NCI-H748 treated with DMSO at 0.1 percent for 48 hours (cell line): ENCODE measurements at places on chromosomes 3 and 15.

DNA sequence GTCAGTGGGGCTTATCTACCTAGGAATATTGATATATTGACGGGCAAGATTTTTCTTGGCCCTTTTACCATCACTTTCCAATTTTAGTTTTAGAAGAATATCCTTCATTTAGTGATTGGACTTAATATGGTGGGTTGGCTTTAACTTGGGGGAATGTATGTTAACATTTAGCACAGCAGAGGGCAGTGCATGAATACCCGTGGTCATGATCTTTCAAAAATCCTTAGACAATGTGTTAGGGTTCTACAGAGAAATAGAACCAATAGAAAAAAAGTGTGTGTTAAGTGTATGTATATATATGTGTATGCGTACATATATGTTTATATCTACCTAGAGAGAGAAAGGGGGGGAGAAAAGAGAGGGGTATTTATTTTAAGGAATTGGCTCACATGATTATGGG, 36.9 kb downstream of the GPR171 start:
- DNase-seq: no peak

GRCh38 chr3:43769097-43769884, 78.6 kb downstream of the ABHD5 start:
- peak; percentile 44 for DNase-seq

DNA sequence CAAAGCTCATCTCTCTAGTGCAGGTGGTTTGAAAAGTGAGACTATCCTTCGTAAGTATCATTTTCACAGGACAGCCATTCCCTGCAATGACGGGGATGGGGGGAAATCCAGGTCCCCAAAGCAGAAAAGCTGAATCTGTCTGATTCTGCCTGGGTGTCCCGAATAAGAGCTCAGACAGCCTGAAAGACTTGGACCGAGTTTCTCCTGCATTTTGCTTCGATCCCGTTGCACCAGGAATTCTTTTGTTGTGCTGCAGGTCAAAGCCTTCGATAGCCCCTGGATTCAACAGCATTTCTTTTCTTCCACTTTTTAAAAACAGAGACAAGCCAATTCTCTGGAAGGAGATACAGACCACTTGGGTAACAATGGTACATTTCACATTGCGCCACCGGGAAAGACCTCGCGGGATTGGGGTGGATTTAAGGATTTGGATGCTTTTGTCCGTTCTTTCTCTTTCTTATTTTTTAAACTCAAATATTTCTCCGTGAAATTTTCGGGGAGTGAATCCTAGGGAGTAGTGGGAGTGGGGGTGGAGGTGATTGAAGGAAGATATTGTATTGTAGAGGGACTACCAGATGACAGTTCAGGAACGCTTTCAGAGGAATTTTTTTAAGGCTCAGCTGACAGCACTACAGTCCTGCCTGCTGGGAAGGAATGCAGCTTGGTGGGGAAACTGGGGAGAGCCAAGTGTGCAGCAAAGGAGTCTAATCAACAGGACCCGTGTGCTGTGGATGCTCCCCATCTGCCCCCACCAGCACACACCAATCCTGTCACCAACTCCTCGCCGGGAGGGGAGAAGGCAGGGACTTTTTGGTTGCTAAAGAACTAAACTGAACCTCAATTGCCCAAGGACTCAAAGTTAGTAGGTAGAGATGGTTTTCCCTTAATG, 2.6 kb downstream of the SLITRK3 start:
- DNase-seq: no peak

DNA sequence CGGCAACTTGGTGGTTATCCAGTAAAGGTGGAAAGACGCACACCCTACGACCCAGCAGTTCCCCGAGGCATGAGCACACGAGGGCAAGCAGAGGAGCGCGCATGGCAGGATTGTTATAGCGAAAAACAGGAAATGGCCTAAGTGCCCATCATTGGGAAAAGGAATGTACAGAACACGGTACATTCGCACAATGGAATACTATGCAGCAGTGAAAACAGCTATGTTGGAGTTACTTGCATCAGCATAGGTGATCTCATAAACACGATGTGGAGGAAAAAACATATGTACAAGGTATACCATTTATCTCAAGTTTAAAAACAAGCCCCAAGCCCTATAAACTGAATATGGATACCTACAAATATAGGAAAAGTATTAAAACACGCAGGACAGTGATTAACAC, 6.7 kb upstream of the LINGO1 start:
- no peak for DNase-seq

DNA sequence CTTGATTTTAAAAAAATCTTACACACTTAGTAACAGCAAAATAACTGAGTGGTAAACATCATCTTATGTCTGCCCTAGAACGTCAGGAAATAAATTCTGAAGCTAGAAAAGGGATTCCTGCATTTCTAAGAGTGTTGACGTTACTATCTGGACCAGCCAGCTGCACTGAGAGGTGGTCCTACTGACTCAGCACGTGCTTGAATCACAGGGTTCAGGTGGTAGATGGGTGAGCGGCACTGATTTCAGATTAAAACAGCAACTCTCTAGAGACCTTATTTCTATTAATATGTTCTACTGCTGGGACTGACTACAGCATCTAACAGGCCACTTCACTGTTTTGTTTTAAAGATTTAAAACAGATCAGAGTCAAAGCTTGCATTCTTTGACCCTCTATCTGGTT, 377.2 kb downstream of the GABRB3 start:
- no peak for DNase-seq

GRCh38 chr15:41855261-41855961, 16.8 kb downstream of the PLA2G4B start:
- no peak for DNase-seq

DNA sequence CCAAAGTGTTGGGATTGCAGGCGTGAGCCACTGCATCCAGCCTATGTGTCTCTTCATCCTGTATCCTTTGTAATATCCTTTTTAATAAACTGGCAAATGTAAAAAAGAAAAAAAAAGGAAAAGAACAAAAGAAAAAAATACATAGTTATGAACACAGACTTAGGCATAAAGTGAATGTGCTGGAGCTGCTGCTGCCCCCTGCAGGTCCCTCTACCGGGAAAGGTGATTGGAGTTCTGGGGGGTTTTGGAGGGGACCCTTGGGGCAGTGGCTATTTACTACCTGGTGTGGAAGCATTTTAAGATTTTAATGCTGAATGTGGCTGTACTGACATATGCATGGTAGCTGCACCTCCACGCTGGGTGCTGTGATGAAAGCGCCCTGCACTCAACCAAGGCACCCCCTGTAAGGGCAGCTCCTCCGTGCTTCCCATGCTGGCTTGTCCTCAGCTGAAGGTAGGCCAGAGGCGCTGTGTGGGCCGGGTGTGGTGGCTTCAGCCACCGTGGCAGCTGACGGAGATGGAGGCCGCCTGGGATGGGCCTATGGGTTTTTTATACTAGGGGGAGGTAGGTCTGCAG, 49.9 kb downstream of the RPLP1 start:
- no peak for DNase-seq

- DNase-seq: no peak
Measured at GRCh38 chr3:115616461-115616860, 6.8 kb upstream of the GAP43 start.

DNA sequence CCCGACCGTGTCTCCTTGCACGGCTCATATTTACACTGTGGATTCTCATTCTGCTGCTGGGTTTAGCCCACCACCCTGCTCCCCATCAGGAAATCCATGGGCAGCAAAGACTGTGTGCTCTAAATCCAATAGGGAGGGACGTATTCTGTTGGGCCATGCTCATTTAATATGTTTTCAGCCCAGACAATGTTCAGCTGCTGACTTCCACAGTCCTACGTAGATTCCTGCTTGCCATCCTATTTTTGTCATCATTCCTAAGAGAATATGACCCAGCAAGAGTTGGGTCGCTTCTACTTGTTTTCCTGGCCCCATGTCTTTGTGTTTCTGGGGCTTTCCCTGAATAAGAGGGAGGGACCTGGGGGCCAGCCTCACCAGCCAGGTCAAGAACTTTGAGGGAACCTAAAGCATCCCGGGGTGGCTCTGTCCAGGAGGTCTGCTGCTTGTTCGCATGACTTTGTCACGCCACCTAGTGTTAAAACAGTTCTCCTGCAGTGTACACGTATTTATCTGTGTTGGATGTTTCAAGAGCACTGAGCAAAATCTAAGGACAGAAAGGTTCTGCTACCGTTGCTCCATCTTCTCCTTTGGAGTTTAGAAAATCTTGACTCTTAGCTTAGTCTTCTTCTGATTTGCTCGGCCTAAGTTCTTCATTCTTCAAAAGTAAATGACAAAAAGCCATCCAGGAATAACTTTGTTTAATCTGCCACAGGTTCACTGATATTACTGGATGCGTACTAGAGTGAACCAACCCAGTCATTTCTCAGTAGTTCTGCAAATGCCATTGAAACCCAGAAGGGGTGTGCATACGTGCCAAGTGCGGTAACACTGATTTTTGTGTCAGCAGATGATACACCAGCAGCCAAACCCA, 79.8 kb upstream of the NR2E3 start:
- peak; percentile 16 for DNase-seq

DNA sequence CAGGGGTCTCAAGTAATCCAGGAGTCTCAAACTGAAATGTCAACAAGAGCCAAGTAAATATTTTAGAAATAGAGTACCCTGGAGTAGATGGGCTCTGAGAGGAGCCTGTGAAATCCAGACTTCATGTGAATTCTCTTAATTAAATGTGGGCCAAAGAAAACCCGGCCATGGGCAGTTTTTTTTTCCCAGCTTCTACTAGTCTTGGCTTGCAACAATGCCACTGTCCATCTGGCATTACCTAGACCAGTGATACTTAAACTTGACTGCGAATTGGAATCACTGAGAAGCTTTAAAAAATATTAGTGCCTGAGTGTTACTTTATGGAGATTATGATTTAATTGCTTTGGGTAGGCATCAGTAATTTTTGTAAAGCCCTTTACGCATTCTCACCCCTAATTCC, 66.4 kb upstream of the GOLGA6B start:
- DNase-seq: no peak

DNA sequence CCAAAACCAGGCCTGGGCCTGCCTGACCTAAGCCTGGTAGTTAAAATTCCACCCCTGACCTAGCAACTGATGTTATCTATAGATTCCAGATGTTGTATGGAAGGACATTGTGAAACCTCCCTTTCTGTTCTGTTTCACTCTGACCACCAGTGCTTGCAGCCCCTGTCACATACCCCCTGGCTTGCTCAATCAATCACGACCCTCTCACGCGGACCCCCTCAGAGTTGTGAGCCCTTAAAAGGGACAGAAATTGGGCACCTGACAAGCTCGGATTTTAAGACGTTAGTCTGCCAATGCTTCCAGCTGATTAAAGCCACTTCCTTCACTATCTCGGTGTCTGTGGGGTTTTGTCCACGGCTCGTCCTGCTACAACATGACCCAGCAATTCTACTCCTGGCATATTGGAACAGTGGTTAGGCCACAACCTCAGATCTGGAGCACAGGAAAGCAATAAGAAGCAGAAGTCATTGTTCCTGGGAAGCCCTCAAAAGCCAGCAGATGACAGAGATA, 36.7 kb upstream of the LHFPL4 start:
- DNase-seq: no peak

- DNase-seq: no peak
Measured at GRCh38 chr15:86650094-86650493, 570.4 kb downstream of the AGBL1 start.

GRCh38 chr3:55486101-55486856, 827 bp downstream of the WNT5A start:
- peak; percentile 38 for DNase-seq

GRCh38 chr3:97911459-97911858, 60.8 kb downstream of the RIOX2 start:
- no peak for DNase-seq

GRCh38 chr3:30578479-30578878, 27.9 kb upstream of the TGFBR2 start:
- no peak for DNase-seq

DNA sequence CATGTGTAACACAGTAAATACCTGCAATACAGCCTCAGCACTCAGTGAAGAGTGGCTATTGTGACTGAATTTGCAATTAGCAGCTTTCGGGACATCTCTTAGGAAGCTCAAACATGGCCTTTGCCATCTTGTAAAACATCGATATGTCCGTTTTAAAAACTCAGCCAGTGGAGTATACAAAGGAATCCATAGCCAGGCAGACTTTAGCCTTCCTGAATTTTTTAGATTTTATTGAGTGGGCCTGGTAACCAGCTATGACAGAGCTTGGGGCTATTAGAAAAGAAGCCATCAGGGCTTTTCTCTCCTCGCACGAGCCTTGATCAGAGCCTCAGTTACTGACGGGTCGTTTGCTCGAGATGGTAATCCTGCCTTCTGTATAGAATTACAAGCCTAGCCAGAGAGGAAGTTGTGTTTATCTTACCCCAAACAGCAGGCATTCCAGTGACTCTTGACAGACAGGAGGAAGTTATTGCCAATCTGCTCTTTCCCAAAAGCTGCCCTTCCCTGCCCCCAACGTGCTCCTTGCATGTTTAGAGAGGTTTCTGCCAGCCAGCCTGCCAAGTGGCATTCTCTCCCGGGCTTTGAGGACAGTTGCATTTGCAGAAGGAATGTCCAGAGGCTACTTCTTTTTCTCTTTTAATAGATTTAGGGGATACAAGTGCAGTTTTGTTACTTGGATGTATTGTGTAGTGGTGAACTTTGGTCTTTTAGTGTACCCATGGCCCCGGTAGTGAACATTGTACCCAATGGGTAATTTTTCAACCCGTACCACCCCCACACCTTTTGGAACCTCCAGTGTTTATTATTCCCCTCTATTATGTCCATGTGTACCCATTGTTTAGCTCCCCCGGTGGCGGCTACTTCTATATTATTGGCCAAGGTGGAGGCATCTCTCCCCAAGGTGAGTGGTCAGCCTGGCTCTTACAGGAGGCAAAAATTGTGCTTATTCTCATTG, 40.6 kb downstream of the ITPR1 start:
- no peak for DNase-seq

DNA sequence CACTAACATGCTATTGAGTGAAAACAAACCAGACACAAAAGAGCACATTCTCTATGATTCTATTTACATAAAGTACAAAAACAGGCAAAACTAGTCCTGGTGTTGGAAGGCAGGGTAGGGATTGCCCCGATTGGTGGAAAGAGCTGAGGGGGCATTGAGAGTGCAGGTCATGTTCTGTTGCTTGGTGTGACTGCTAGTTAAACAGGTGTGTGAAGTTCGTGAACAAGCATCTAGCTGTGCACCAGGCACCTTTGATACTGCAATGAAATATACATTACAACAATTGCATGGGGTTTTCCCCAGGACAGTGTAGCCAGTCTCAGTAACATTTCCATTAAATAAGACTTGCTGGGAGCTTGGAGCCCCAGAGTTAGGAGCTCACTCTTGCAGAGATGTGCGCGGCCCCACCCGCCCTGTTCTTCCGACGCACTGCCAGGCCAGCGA, 26.3 kb upstream of the THRB start:
- peak; percentile 18 for DNase-seq
